Activated CD4-positive, alpha-beta T cell treated with anti-CD3 and anti-CD28 coated beads, Interleukin-10, Interleukin-2, amounts not matched to agents 100 ng/mL and 50 ng/mL, durations not matched to agents 16 hours and 8 hours (primary cell): ENCODE measurements at places on chromosomes 13 and 19.

DNA sequence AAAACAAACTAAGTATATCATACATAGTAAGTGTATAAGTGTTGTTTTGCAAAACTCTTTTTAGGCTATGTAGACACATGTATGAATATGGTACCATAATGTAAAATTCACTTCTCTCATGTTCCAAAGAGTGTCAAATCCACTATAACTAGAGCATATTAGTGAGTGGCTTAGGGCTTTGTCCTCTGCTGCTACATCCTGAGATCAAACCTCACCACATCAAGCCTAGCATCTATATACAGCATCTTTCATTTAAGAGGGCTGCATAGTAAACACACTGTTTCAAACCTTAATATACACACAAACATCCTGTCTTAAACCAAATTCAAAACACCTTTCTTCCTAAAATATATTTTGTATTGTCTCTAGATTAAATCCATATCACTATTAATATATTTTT is 38.7 kb downstream of the ELF1 start:
- DNase-seq = peak; percentile 43

DNA sequence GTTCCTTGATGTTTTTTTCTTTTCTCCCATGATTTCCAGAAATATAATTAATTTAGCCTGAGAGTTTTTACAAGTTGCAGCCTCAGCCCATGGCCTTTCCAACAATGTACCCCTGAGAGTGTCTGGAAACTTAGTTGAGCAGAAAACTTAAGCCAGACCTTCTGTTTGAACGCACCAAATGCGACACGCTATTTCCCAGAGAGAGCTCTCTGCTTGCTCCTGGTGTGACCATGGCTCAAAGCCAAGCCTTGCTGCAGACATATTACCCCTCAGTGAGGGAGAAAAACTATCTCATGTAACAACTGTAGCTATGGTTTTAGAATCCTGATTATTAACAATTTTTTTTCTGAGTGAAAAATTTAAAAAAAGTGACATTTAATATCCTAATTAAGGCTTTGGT is 1204.5 kb upstream of the SLC10A2 start:
- DNase-seq = no peak

GRCh38 chr19:54493967-54494585 is 8.6 kb upstream of the LAIR2 start:
- no peak for DNase-seq

- no peak for DNase-seq
These were observed 550.7 kb upstream of the SLITRK5 start for GRCh38 chr13:87120476-87120875.

DNA sequence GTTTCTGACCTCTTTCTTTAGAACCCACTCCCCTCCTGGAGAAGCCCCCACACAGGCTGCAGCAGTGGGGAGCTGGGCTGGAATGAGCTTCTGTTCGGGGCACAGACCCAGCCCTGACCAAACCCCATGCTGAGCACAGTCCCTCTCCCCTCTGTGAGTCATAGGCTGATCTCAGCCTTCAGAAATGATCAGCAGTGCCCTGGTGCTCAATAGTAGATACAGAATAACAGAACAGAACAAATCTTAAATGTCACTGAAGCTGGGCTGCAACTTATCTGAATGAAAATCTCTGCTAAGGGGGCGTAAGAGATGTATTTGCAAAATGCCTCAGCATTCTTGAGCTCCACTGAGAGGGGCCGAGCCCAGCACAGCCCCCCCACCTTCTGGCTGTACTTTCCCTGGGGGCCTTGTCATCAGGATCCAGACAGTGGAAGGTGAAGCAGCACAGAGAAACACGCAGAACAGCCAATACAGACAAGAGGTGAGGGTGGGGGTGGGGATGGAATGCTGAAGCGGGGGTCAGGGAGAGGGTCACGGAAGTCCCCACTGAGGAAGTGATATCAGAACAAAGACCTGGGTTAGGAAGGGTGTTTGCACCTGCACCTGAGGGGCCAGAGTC is 9.9 kb downstream of the ZNF665 start:
- no peak for DNase-seq

DNA sequence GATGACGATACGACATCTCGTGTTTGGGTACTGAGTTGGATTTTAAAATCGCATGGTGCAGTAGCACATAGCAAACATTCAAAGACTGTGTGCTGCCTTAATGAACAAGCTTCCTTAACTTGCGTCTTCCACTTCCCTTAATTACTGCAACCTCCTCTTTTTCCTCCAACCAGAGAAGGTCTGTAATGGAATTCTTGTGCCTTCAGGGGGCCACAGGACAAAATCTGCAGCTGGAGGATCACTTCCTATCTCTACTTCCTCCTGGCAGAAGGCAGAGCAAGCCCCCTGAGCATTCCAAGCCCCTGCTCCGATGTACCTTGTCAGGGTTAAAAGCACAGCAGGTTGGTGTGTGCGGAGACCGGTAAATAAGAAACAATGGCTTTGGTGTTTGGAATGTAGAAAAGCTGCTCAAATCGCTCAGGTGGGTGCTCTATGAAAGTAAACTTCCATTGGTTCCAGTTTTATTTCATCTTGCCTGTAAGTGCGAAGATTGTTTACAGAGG is 151.3 kb upstream of the UQCRFS1 start:
- no peak for DNase-seq

GRCh38 chr19:19280561-19280960 is 7.5 kb upstream of the TM6SF2 start:
- DNase-seq = no peak

DNA sequence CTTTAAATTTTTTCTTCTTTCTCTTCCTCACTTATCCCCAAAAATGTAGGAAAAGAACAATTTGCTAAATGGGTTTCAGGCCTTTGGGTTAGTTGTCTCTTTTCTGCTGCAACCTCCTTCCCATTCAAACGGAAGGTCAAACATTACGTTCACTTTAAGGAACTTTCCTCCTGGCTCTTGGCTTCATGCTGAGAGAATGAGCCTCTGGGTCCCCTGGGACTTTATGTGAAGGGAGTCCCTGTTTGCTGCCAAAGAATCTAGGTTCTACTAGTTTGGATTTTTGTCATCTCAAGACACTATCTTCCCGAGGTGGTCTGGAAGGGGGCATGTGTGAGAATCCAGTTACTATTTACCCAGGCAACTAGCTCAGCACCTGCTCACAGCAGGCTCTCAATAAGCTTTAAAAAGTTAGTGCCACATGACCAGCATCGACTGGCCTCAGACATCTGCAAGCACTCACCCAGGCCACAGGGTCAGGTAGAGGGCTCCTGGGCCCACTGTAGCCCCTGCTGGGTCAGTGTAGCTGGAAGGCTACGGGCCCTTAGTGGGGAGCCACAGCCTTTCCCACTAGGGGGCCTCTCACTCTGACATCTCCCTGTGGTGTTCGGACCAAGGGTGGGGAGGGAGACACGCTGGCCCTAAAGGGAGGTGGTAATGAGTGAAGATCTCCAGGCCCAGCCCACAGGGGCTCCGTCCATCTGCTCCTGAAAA is 40.5 kb downstream of the FAM124A start:
- DNase-seq = no peak

DNA sequence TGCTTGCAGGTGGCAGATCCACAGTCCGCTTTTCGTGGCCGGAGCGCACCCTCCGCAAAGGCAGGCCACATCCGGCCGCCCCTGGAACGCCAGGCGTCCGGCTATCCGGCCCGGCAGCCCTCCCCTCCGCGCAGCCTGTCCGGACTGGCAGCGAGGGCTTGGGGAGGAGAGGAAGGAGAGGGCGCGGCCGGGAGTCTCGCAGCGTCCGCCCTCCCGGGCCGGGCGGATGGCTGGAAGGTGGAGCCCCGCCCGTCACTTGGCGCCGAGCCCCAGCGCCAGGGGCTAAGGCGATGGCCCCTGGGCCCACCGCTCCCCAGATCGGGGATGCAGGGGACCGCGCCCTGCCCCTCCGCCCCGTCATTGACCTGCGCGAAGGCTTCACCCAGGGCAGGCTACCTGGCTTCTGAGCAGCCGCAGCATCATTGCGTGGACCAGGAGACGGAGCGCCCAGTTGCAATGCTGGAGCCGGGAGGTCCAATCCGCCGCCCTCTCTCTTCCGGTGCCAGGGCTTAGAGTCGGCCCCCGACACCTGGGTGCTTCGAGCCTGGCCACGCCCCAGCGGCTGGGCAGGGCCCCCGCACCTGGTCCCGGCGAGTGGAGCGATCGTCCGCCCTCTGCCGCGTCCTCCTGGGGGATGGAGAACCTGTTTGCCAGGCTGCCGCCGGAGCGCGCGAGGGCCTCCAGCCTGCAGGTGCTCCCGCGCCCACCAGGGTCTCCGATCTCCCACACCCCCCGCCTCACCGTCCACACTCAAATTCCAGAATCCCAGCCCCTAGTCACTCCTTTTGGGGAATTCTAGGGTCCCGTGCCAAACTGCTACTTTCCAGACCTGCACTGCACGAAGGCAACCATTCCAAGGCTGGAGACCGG is at the start of gene FUT1:
Gene FUT1, minus strand, starts transcription at position 146 of the 870 bp plus-strand sequence. CDS start 1,360 bp downstream, outside the sequence.
- peak; percentile 27 for DNase-seq

- no peak for DNase-seq
These were observed 11.3 kb upstream of the IGSF23 start for GRCh38 chr19:44602081-44602480.

- no peak for DNase-seq
These were observed 342.7 kb downstream of the ENOX1 start for GRCh38 chr13:43444081-43444480.

- no peak for DNase-seq
These were observed 338.9 kb downstream of the TEX29 start for GRCh38 chr13:111659219-111659775.

DNA sequence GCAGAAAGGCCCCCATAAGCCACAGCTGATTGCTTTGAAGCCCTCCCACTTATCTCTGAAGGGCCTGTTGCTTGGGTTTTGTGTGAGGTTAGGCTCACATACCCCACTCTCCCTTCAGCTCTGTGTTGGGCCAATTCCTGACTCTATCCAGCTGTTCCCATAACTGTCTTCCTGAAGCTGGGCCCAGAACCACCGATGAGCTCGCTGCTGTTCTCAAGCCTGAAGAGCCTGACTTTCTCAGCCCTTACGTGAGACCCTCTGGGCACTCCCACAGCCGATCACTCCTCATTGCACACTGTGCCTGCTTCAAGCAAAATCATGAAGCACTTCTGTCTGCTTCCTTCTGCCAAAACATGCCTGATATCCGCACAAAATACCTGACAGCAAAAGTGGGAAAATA is 124.1 kb downstream of the CRYL1 start:
- no peak for DNase-seq

DNA sequence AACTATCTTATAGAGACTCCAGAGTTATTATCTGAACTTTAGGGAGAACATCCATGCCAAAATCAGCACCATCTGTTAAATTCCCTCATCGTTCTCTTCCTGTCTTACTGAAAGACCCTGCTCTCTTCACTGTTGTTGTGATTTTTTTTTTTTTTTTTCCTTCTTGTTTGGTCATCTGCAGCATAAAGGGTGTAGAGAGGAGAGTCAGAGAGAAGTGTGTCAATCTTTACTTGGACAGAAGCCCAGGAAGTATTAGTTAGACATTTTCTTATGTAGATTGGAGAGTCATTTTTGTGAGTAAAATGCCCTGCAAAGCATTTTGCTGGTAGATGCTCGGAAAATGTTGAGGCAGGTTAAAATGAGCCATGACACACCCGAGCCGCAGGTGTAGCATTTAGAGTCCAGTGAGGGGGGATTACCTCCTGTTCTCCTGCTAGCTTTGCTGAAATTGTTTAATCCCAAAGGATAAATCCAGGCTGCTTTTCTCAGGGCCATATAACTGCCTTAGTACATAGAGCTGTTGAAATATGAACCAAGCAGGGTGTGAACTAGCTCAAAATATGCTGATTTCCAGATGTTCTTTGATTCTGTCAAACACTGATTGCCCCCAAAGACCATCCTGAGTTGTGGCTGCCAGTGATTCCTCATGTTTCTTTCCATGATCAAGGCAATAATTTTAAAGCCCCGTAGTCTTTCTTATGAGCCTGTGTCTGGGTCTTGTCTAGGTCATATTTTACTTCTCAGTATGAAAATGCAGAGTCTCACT is 143.5 kb downstream of the DCT start:
- no peak for DNase-seq

GRCh38 chr19:43595605-43595998 is 332 bp downstream of the IRGQ start:
- DNase-seq = no peak

DNA sequence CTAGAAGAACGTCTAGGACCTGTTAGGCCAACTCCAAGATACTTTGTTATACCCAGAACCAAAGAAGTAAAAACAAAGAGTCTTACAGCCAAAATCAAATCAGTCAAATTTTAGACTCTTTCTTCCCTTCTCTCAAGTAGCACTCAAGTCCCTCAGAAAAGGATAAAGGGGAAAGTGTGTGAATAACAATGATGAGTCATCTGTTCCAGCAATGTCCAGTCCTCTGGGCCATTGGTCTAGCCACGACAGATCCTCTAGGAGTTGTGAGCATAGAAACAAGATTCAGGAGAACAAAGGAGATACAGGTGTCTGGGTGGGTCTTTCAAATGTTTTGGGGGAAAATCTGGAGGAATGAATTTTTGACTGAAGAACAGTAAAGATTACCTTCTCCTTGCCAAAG is 36.3 kb downstream of the STOML3 start:
- DNase-seq = no peak

DNA sequence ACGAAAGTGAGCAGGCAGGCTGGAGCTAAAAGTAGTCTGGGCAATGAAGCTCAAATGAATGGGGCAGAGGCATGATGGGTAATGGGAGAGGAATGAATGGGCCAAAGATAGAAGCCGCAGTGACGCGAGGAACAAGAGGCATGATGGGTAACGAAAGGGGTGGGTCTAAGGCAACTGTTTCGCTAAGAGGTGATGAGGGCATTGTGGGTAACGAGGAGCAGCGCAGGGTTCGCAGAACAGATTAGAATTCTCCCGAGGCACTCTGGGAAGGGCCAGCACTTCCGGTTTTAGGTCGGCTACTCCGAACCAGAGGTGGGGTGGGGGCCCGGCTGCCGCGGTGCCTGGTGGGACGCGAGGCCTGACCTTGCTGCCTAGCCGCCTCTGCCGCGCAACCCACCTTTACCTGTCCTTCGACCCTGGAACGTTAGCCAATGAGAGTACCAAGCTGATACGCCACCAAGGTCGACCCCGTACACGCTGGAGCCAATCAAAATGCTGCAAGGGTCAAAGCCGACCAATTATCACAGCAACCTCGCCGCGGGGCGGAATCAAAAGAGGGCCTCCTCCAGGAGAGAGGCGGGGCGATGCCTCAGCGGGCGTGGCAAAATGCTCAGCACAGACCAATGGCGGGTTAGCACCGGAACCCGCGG is 563 bp upstream of the TOMM40 start:
- peak; percentile 100 for DNase-seq

DNA sequence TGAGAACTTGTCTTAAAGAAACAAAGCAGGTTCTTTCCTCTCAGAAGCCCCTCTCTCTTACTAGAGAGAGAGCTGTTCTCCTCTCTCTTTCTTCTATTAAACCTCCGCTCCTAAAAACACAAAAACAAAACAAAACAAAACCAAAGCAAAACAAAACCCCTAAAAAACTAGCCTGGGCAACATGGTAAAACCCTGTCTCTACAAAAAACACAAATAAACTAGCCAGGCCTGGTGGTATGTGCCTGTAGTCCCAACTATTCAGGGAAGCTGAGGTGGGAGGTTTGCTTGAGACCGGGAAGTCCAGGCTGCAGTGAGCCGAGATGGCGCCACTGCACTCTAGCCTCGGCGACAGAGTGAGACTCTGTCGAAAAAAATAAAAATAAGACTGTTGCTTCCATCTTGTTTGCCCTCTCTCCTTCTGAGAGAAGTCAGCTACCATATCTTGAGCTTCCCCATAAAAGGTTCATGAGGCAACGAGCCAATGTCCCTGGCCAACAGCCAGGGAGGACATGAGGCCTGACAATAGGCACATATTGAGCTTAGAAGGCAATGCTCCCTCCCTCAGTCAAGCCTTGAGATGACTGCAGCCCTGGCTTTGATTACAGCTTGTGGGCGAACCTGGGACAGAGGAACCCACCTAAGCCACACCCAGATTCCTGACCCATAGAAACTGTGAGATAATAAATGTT is 17.5 kb upstream of the FLT3 start:
- no peak for DNase-seq
